A549 treated with CORT108297 at 1 μM for 4 hours (cell line): ENCODE measurements at places on chromosomes 13 and 19. TPM values are rescaled to one million over a fixed set of nuclear protein-coding genes. Genes with fewer than 3 reads are reported as not detected.

Gene NUMBL
- total RNA-seq = 48.5 to 75.7 TPM (median 69.8 TPM) in 5 replicates

Gene ZNF470
- 1.6 to 2.4 TPM (median 1.7 TPM) in 5 replicates for total RNA-seq

Gene N4BP2L2
- total RNA-seq = 18.4 to 25.9 TPM (median 20.9 TPM) in 5 replicates

Gene PRSS57
- total RNA-seq = 0.13 TPM in 1 of 5 replicates, not detected in the others

Gene BRCA2
- total RNA-seq = 3.0 to 6.8 TPM (median 3.7 TPM) in 5 replicates

Gene CLEC4M
- total RNA-seq = not detected in 5 replicates

Gene BSG
- 715 to 760 TPM (median 743 TPM) in 5 replicates for total RNA-seq

Gene ZNF536
- not detected in 5 replicates for total RNA-seq

Gene ZNF442
- total RNA-seq = not detected in 5 replicates

Gene ZNF726
- total RNA-seq = 0.34 to 0.61 TPM (median 0.54 TPM) in 5 replicates

Gene ZNF708
- 0.57 to 1.1 TPM (median 0.69 TPM) in 5 replicates for total RNA-seq

Gene ZNF548
- 3.5 to 4.4 TPM (median 4.1 TPM) in 5 replicates for total RNA-seq

Gene S1PR5
- 1.5 to 2.5 TPM (median 2.1 TPM) in 5 replicates for total RNA-seq

Gene LGALS7B
- total RNA-seq = 0.39 to 0.48 TPM in 2 of 5 replicates, not detected in the others

Gene CYP4F11
- 5.5 to 6.8 TPM (median 6.2 TPM) in 5 replicates for total RNA-seq

Gene STK24
- total RNA-seq = 49.6 to 63.4 TPM (median 51.5 TPM) in 5 replicates

Gene TRIM13
- 13.2 to 15.2 TPM (median 14.4 TPM) in 5 replicates for total RNA-seq

Gene PRPF31
- total RNA-seq = 111 to 121 TPM (median 116 TPM) in 5 replicates

Gene PCCA
- 8.2 to 11.6 TPM (median 8.9 TPM) in 5 replicates for total RNA-seq

Gene KL
- 0.03 to 0.07 TPM (median 0.04 TPM) in 4 of 5 replicates, not detected in the other for total RNA-seq
